ENCODE measurements at places on chromosomes 12 and 14.

DNA sequence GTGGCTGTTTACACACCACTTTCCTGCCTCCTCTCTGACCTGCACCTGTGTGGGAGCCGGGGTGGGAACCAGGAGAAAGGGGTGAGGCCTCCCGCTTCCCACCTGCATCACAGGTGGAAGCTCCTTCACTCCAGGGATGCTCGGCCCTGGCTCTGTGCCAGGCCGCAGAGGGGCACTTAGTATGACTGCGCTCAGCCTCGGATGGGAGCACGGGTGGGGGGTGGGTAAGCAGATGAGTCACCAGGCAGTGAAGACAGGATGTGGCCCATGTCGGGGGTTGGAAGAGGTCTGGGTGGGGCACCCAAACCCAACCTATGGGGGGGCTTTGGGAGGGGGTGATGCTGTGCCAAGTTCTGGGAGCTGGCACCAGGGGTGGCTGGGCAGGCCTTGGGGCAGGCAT lies 7.4 kb upstream of the CYP46A1 start:
- DNase-seq = no peak

GRCh38 chr14:100323942-100324307 lies 786 bp downstream of the SLC25A47 start:
- no peak for DNase-seq

- DNase-seq = no peak
Measured at GRCh38 chr12:122643207-122643805, 59.9 kb downstream of the HCAR2 start.

DNA sequence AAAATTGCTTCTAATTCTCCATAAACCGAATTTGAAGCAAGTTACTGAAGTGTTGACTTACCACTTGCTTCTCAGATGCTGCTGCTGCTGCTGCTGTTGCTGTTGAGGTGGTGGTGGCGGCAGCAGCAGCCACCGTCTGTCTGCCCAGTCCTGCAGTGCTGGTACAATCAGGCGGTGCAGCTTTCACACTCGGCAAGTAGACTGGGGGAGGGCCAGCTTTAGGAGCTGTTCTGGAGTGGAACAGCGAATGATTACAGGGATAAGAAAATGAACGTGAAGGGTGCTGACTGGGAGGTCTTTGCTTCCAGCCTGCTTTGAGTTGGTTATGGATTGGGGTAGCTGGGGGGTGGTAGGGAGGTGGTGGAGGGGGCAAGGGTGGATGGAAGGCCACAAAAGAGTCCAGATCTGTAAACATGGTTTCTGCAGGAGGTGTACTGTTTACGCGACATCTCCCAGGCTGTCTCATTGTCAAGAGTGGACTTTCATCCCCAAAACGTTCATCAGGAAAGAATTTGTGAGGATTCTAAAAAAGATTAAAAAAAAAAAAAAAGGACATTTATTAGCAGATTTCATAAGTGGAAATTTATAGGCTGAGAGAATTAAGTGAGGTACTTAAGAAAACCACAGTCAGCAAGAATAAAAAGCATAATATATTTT lies 38.8 kb downstream of the UBR7 start:
- DNase-seq = no peak

- no peak for DNase-seq
Measured at GRCh38 chr12:39329018-39329417, 113.9 kb downstream of the KIF21A start.

DNA sequence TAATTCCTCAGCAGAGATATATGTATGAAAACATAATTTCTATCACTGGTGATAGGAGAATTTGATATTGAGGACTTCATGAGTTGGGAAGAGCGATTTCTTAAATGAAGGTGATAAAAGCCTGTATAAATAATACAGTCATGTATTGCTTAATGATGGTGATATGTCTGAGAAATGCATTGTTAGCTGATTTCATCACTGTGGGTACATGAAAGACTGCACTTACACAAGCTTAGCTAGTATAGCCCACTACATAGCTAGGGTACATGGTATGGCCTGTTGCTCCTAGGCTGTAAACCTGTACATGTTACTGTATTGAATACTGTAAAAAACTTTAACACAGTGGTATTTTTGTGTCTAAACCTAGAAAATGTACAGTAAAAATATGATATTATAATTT lies 63.4 kb downstream of the ANO4 start:
- DNase-seq = no peak

DNA sequence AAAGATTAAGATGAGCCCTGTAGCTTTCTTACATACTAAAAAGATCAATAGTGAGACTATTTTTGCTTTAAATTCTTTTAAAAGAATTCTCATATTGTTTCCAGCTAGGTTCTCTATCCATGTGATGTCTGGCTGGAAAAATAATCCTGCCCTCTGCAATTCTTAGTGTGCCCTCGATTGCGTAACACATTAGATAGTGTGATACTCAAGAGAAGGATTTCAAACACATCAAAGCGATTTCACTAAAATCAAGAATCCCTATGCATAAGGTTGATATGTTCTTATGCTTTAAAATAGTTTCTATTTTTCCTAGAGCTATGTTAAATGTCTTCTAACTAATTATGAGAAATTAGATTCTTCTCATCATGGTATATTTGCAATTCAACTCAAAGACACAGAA lies 127.3 kb upstream of the PLEKHA5 start:
- DNase-seq = no peak

GRCh38 chr14:21043387-21043973 lies 1.3 kb downstream of the RNASE7 start:
- DNase-seq = no peak

- no peak for DNase-seq
Measured at GRCh38 chr14:27015065-27015464, 417.2 kb upstream of the NOVA1 start.

DNA sequence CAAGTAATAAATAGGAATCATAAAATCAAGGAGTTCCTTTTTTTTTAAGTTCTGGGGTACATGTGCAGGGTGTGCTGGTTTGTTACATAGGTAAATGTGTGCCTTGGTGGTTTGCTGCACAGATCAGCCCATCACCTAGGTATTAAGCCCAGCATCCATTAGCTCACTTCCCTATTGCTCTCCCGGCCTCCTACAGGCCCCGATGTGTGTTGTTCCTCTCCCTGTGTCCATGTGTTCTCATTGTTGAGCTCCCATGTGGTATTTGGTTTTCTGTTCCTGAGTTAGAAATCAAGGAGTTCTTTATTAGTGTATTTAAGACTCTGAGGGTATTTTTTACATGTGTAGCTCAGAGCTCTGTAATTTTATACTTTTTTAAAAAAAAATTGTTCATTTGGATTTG lies 86.0 kb downstream of the SCFD1 start:
- no peak for DNase-seq

DNA sequence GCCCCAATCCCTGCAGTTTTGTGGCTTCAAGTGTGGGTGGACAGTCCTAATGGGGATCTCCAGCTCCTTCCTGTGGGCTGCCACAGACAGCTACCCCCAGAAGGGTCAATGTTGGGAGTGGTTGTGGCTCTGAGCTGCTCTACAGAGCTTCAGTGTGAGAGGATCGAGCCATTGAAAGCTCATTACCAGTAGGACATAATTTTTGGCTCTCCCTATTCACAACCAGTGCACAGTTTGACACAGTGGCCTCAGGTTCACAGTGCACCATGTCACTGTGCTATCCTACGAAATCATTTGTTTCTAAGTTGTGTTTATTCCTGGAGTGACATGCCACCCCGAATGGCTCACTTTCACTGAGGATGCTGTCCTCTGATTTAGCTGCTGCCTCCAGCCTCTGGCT lies 22.8 kb downstream of the TMBIM6 start:
- no peak for DNase-seq

DNA sequence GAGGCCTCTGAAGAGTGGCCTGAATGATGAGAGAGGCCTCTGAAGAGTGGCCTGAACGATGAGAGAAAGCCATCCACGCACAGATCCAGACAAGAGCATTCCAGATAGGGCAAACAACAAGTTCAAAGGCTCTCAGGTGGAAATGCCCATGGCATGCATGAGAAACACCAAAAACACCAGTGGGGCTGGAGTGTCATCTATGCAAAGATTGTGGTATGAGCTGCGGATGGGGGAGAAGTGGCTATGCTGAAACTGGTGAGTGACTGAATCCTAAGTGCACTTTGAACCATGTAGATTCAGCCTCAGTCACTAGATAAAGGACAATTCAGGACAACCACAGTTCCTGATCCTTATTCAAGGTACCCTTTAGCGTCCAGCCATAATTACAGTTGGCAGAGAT lies 79.4 kb upstream of the GZMB start:
- DNase-seq = no peak

DNA sequence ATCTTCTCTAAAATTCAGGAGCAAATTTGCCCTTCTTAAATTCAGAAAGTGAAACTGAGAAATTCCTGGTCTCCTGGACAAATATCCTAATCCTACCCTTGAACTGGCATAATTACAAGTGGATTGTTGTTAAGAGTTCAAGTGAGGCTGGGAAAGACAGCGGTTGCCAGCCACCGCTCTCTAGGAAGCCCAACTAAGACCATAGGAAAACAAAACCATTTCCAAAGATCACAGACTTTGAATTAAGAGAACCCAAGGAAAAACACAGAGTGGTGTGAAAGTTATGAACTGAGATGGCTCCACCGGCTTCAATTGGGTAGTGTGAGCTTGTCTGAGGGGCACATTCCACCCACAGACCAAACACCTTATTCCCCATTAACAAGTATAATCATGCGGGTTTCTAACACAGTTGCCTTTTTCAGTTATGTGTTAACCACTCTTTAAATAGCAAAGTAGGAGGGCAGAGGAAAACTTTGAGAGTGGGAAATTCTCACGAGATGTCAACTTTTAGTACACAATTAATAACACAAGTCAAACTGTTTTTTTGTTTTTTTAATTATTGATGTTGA lies 1628.8 kb upstream of the SEL1L start:
- DNase-seq = no peak

DNA sequence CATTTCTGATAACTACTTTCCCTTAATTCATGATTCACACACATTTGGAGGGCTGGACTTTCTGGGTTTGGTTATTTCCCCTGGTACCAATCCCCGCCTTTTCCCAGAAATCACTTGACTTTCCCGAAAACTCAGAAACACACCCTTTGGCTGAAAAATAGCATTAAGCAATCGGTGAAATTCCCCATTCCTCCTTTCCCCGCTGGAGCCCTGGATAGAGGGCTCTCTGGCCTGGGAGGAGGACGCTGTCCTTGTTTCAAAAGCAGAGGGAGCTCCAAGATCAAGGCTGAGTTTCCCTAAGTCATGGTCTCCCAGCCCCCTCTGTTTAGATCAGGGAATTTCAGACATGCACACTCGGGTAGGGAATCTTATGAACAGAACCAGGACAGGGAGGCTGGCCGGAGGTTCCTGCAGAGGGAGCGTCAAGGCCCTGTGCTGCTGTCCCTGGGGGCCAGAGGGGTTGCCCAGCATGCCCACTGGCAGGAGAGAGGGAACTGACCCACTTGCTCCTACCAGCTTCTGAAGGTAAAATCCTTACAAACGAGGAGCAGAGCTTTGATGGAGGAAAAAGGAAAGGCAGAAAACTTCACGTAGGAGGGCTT lies at the start of gene C1S:
TSS of gene C1S (plus strand) at position 366 of the 602 bp plus-strand sequence. CDS start 1,195 bp downstream, outside the sequence.
- no peak for DNase-seq

DNA sequence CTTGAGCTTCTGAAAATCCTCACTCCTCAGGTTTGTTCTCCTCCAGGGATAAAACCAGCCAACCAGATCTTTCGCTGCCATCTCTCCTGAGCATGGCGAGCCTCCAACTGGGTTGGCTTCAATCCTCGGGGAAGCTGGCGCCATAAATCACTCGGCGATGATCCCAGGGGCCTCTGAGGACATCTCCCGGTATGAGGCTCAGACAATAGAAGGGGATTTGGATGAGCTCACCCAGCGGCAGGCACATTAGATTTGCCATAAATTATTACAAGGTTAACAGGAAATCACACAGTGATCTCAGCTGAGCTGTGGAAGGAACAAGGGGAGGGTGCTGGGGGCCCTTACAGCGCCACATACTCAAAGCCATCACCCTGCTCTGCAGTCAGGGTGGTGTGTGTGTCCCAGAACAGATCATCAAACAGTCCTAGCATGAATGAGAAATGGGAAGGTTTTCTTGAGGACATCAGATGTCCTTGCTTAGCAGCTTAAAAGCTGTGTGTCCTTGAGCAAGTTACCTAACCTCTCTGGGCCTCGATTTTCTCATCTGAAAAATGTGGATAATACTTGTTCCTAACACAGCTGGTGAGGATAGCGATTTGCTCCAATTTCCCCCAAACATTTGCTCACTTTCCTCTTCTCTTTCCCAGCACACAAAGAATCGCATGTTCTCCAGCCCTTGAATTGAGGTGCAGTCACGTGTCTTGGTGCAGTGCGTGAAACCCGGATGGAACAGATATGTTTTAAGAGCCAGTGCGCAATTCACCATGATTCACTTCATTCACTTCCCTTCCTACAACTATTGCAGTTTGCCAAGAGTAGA lies 142.8 kb downstream of the SCARB1 start:
- DNase-seq = peak; percentile 78

- DNase-seq = no peak
Measured at GRCh38 chr14:102012336-102012735, 48.0 kb downstream of the DYNC1H1 start.
